Frontal cortex (tissue), 4 donors: ENCODE measurements at places on chromosomes 16 and 17. TPM values are rescaled to one million over a fixed set of nuclear protein-coding genes. Genes with fewer than 3 reads are reported as not detected.

DNA sequence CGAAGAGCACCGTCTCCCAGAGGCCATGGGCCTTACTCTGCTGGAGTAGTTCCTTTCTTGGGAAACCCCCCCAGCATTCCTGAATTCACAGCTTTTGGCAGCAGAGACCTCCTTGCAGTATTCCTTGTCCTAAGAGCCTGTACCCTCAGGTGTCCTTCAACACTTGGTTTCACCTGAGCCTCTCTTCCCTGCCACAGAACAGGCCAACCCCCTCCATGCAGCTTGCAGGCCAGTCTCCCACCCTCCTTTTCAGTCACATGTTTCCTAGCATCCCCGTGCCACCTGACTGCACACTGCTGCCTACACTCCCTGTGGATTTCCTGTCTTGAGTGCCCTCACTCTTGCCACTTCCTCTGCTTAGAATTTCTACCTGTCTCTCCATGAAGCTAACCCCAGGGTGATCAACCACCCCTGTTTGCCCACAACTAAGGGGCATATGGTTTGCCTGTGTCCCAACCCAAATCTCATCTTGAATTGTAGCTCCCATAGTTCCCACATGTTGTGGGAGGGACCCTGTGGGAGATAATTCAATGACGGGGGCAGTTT, 65.5 kb downstream of the DYNLRB2 start:
- DNase-seq: no peak

- DNase-seq: no peak
These were observed 16.1 kb downstream of the MGRN1 start for GRCh38 chr16:4640572-4641305.

DNA sequence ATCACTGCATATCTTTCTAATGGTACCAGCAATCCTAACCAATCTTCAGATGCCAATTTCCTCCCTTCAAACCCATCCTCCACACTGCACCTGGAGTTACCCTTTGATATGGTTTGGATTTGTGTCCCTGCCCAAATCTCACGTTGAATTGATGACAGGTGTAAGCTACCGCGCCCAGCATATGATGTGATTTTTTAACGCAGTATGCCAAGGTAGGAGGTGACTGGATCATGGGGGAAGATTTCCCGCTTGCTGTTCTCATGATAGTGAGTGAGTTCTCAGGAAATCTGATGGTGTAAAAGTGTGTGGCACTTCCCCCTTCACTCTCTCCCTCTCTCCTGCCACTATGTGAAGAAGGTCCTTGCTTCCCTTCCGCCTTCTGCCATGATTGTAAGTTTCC, 57.0 kb downstream of the TOX3 start:
- no peak for DNase-seq

GRCh38 chr16:6969594-6969993, 363.1 kb upstream of the RBFOX1 start:
- no peak for DNase-seq

DNA sequence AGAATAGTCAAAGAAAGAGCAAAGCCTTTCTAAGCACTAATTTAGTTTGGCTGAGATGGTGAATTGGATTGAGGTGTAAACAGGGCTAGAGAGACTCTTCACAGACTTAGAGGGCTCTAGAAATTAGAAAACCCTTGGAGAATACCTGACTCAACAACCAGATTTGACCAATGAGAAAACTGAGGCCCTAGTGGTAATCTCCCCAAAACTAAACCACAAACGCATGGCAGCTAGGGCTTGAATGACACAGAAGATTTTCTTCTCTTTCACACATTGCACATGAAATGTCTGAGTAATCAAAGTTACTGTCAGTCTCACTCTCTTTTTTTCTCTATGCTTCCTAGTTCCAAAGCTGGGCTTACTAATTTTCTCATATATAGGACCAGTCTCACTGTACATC, 314.5 kb upstream of the KCNJ16 start:
- no peak for DNase-seq

GRCh38 chr17:81870981-81871386, at the start of gene ARHGDIA:
Gene ARHGDIA (minus strand): TSS chr17:81871337. CDS start chr17:81869930, 1,407 bp downstream.
- no peak for DNase-seq

DNA sequence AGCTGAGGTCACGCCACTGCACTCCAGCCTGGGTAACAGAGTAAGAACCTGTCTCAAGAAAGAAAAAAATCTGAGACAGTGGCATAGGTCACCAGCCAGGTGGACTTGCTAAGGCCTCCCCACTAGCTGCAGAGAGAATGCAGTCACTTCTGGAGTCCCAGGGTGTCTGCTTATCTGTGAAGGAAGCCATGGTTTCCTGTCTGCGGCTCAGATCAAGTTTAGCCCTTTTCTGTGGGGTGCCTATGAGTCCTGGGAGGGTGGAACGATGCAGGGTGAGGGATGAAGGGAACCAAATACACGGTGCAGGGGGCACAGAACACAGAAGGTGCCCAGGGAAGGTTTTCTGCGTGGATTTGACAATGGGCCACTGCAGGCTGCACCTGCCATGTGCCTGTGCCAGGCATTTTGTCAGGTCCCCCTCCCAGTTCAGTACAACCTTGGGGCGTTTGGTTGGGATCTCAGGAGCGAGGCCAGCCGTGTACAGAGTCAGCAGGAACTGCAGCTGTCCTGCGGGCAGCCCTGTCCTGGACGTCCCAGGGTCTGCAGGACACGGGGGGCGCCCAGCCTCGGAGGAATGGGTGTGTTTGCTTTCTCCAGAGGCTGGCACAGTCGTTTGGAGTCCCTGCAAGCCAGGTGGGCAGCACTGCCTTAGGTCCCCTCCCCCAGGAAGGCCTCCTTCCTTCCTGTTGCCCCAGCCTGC, 41.8 kb downstream of the RAB11FIP4 start:
- no peak for DNase-seq

Gene ZNF750
- not detected for total RNA-seq

GRCh38 chr17:73278465-73279453, 17.1 kb upstream of the CPSF4L start:
- no peak for DNase-seq

Gene CD300LG
- not detected for total RNA-seq

Gene CHAD
- not detected for total RNA-seq

- DNase-seq: no peak
These were observed 149.8 kb downstream of the CDH13 start for GRCh38 chr16:82776470-82777146.

DNA sequence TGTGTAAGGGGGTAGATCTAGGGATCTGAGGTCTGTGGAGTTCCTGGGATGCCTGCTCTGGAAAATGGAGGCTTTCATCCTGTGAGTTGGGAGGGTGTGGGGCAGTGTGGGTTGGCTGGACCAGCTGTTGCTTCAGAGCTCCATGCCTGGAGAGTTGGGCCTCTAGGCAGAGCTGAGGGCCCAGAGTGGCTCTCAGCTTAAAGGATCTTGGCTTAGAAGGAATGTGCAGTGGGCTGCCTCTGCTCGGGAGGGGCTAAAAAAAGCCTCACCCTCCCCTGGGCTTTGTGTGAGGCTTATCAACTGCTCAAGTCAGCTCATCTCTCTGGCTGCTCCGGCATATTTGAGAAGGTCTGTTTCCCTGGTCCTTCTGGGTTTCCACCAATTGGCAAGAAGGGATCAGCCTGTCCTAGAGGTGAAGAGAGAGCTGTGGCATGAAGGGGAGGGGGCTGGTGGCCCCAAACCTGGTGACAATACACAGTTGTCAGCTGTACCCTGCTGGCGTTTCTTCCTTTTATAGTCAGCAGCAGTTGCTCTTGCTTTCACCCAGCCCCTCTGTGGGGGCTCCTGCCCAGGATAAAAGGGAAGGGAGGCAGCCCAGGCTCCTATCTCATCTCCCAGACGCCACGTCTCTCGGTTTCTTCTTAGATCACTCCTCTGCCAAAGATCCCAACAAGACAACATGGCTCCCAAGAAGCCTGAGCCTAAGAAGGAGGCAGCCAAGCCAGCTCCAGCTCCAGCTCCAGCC, at the start of gene MYL4:
Gene MYL4, plus strand, starts transcription at position 605 of the 745 bp plus-strand sequence. Its CDS starts 75 bp downstream, at position 680.
- DNase-seq: no peak

Gene NLRP1
- 85.6 TPM for total RNA-seq

Gene KRT20
- not detected for total RNA-seq

DNA sequence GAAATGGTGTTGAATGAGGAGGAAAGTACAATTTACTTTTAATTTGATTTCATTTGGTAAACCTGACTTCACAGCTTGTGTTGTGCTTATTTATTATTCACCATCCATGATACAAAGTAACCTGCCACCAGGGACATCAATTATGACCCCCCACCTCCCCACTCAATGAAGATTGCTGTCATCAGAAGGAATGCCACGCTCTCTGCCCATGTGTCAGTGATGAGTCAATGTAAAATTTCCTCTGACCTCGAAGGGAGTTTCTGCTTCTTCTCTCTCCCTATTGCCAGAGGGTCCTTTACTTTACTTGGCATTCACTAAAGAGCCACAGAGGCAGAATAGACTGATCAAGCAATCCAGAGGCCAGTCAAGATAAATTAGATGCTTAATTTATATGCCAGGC, 759.7 kb downstream of the CDH11 start:
- DNase-seq: no peak

Gene SOCS7
- total RNA-seq: 51.0 TPM

DNA sequence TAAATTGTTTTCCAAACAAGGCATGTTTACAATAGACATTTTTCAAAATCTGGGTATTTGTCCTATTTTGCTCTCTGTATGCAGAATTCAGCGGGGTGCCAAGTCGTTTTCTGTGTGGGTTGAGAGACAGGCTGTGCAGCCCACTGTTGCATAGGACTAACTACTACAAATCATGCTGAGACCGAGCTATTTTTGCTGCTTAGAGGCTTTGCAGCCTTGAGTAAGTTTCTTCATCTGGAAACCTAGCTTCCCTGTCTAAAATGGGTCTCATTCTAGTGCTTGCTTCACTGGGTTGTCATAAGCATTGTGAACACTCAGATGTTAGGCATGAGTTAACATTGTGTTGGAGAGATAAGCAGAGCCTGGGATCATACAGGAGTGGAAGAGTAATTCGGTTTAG, 1.3 kb downstream of the PRPSAP2 start:
- DNase-seq: no peak

- DNase-seq: peak; percentile 59
These were observed 53.5 kb downstream of the SREBF1 start for GRCh38 chr17:17783116-17783824.

- no peak for DNase-seq
These were observed 14.7 kb upstream of the ZNF469 start for GRCh38 chr16:88368036-88368435.

GRCh38 chr16:76182041-76182635, 95.1 kb upstream of the CNTNAP4 start:
- no peak for DNase-seq

Gene MSLN
- total RNA-seq: not detected

GRCh38 chr17:44645341-44645740, 10.9 kb upstream of the MEIOC start:
- no peak for DNase-seq

Gene SLC47A2
- under 0.01 TPM for total RNA-seq

Gene ABCC12
- 0.41 TPM for total RNA-seq

Gene PVALEF
- not detected for total RNA-seq

Gene TBC1D3E
- total RNA-seq: 0.41 TPM

DNA sequence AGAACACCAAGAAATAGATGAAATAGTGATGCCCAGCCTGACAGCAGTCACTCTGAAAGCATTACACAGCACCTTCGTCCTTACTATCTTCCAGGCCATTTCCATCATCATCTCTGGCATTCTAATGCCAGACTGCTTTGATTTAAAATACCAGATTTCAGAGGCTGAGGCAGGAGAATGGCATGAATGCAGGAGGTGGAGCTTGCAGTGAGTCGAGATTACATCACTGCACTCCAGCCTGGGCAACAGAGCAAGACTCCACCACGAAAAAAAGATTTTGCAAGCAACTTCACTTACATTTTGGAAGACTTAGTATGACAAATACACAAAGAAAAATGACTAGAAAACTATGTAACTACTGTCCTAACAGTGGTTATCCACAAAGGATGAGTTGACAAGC, 244.0 kb downstream of the CPPED1 start:
- DNase-seq: no peak

Gene P2RX5
- total RNA-seq: 5.3 TPM

DNA sequence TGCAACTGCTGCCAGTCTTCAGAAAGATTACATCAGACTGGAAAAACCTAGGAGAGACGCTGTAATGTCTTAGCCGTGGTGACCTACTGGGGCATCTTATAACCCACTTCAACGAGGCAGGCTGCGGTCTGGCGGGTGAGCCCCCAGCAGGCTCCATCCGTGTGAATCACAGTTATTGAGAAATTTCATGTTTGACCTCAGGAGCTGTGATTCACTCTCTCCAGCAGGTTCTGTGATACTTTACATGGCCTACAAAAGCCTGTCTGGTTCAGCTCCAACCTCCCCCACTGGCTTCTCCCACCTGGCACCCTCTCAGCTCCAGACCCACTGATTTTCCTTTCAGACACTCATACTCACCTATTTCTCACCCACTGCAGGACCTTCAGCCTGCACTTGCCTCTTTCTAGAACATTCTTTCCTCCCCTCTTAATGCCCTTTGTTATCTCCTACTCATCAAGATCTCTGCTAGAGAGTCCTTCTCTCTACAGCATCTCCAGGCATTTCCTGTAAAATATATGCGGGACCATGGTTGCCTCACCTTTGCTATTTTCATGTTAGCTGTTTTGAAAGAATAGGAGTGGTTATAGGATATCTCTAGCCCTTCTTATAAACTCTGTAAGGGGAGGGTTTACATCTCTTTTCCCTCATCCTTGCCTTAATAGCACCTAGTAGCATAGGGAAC, 227.9 kb downstream of the MAF start:
- no peak for DNase-seq

- DNase-seq: no peak
These were observed 2.2 kb downstream of the MLYCD start for GRCh38 chr16:83901101-83901500.

- no peak for DNase-seq
These were observed 183.6 kb upstream of the CDH11 start for GRCh38 chr16:65305266-65305959.

DNA sequence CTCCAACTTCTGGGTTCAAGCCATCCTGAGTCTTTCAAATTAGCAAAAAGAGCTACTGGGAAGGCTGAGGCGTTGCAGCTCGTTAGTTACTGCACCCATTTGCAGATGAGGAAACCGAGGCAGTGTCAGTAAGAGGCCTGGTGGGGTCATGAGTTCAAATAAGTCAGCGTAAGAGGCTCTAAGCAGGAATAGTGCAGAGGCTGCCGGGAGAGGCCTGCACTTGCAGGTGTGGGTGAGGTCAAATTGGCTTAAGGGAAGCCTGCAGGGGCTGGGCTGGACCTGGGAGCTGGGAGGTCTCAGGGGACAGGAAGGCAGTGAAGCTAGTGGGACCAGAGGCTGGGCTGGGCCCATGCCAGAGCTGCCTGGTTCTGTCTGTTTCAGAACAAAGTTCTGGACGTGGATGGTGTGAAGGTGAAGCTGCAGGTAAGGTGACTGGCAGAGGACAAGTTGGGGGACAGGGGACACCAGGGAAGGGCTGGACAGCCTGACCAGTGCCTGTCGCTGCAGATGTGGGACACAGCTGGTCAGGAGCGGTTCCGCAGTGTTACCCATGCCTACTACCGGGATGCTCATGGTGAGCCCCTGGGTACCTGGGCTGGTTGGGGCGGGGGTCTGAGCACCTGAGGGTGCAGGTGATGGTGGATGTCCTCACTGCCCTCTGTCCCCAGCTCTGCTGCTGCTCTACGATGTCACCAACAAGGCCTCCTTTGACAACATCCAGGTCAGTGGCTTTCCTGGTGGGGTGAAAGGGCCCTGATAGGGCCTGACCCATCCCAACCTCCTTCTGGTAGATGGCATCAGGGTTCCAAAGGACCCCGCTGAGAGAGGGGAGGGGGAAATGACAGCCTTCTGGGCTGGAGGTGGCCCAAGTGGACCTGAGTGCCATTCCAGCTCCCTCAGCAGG, 3.0 kb downstream of the RAB26 start:
- DNase-seq: no peak

Gene HEATR3
- 36.7 TPM for total RNA-seq
